MG63 (cell line): ENCODE measurements at places on chromosomes 12 and 14. TPM values are rescaled to one million over a fixed set of nuclear protein-coding genes. Genes with fewer than 3 reads are reported as not detected.

DNA sequence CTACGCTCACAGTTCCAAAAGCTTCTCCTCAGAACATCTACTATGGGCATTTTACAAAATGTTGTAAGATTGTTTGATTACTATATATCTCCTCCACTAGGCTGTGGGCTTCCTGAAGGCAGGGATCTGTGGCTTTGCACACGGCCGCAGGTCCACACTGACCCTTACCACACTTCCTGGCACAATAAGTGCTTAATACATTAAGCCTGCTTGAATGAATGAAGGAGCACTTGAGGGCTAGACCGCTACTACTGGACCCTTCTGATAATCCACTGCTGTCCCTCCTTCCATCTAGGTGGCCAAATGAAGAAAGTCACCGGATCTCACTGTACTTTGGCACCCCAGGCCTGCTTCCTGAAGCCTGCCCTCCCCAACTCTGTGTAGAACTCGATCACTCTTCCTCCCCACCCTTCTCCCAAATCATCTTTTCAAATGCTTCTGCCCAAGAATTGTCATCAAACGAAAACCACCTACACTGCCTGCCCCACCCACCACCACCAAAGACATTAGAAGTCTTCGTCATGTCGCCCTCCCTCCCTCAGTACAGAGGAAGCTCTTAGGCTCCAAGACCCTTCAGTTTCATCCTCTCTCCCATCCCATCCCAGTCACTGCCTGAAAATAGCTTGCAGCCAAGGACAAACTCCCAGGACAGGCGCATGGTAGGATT, 596 bp upstream of the ZBTB39 start:
- no peak for DNase-seq

PRH2 gene
- total RNA-seq = not detected in 2 replicates

DNA sequence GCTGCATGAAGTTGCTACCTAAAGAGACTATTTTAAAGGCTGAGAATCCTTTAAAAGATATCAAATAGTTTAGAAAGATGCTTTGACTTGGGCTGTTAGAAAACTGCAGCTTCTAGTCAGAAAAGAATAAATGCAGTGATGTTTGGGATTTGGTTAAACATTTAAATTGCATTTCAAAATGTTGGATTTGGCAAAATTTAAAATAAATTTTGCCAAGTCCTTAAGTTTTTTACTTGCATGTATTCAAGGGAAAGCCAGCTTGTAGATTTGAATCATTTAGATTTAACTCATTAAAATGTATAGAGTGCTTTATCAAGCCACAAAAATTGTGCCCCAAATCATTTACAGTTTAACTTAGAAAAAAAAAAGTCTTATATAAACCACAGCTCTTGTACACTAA, 109.7 kb downstream of the ANKS1B start:
- DNase-seq = no peak

- DNase-seq = no peak
These were observed 76.2 kb downstream of the PDZRN4 start for GRCh38 chr12:41264281-41264680.
